T-helper 1 cell (primary cell): ENCODE measurements at places on chromosomes 3 and 15.

- no peak for DNase-seq
These were observed 848.6 kb downstream of the PDCD6IP start for GRCh38 chr3:34646911-34647460.

- no peak for DNase-seq
These were observed 501.4 kb upstream of the NR2F2 start for GRCh38 chr15:95829062-95829461.

DNA sequence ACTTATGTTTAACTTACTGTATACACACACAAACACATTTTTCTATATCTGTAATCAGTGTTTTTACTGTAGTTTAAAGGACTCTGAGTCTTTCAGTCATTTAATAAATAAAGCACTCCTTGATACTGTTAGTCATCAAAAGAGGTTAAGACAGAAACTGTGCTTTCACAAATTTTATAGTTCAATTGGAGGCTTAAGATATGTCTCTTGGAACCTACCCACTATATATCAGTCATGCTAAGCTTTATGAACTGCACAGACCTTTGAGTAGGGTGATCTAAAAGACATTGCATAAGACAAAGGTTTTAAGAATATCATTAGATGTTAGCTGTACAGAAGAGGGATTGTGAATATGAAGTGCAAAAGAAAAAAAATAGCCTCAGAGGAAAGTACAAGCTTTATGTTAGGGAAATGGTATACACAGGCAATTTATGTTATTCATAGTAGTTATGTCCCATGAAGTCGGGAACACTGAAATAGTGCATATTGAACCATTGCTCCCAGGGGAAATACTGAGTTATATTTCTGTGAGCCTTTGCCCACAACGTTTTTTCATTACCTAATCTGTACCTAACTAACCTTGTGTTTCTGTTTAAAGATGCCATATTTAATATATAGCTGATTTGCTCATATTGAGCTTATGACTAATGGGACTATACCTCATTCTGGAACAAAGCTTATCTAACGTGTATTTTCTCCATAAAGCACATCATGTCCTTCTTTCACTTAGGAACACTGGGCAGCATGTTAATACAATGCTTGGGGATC is 19.7 kb downstream of the CHMP2B start:
- no peak for DNase-seq

DNA sequence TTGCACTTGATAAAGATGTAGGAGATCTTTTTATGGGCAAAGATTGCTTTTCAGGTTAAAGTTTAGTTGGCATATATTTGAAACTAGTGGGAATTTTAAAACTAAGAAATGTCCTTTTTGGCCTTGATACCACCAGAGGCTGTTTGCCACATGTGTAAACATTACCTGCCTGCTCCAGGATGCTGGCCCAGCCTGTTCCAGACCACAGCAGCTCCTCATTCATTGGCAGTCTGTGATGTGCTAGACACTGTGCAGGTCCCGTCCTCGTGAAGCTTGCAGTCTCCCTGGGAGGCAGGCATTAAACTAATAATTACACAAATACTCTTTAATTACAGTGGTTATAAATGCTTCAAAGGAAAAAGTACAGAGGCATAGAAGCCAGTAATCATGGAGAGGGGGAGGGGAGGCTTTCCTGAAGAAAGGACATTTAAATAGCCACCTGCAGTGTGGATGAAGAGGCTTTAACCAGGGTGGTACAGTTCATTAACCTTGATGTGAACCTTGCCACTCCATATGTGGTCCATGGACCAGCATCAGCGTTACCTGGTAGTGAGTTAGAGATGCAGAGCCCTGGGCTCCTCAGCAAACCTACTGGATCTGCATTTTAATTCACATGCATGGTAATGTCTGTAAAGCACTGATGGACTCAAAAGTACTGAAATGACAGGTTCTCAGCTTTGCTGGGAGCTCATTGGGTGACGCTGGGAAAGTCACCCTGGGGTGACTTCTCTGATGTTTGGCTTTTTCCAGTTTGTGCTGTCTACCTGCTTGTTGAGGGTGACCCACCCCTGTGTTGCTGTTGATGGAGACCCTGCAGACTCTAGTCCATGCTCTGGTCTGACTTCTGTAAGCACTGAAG is 5.3 kb downstream of the ZNF710 start:
- DNase-seq, result no peak

- no peak for DNase-seq
These were observed 183.1 kb downstream of the CHST2 start for GRCh38 chr3:143302638-143303171.

DNA sequence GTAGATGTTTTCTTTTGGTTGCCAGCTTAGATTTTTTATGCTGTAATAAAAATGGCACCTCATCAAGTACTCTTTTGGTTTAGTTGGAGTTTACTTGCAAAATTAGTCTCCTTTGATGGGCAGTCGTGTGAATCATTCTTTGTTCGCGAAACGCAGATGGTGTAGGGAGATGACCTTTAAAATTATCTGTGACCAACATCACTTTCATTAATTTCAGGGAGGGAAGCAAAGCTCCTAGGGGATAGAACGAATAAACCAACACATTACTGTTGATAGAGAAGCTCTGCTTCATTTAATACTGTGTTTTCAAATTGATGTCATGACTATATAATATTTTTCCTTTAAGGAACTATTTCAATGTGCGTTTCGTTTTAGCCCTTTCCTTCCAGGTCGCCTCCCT is 67.4 kb downstream of the USP13 start:
- DNase-seq, result no peak

GRCh38 chr15:49808341-49808740 is 187.5 kb downstream of the DTWD1 start:
- DNase-seq, result no peak

DNA sequence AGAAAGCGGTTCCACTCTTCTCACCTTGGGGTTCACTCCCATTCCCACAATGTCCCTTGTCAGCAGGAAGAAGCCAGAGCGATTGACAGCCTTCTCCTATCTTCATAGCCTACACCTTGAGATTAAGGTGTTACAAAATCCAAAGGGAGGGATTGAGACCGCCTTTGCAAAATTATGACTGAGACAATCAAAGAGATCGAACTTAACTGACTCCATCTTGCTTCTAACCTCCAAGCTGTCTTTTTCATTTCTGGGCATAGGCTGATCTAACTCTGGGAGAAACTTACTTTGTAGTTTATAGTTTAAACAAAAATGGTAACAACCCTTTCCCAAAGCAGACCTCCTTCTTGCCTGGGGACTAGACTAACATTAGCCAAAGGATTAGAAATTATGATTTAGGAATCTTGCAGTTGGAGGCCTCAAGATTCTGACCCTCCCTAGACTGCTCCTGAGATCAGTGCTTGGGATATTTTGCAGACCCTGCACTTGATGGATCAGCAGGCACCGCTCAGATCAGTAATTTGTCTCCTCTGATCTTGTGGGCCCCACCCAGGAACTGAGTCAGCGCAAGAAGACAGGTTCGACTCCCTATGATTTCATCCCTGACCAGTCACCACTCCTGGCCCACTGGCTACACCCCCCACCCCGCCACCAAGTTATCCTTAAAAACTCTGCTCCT is 40.0 kb downstream of the PAQR5 start:
- DNase-seq, result no peak
